ENCODE measurements at places on chromosomes 4 and X.

DNA sequence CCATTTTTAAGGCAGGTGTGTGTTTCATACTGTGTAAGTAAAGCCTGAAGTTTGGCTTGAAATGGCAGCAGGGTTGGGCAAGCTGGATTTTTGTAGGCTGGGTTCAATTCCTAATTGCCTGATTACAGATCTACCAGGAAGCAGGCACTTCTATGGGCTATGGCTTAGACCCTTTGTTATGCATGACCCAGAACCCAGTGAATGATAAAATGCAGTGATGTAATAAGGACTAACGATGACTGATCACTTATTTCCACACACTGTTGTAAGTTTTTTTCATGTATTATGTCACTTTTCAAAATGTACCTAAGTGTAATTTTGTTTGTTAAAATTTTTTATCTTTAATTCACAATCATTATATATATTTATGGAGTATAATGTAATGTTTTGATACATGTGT lies 8.6 kb downstream of the LANCL3 start:
- no peak for DNase-seq

DNA sequence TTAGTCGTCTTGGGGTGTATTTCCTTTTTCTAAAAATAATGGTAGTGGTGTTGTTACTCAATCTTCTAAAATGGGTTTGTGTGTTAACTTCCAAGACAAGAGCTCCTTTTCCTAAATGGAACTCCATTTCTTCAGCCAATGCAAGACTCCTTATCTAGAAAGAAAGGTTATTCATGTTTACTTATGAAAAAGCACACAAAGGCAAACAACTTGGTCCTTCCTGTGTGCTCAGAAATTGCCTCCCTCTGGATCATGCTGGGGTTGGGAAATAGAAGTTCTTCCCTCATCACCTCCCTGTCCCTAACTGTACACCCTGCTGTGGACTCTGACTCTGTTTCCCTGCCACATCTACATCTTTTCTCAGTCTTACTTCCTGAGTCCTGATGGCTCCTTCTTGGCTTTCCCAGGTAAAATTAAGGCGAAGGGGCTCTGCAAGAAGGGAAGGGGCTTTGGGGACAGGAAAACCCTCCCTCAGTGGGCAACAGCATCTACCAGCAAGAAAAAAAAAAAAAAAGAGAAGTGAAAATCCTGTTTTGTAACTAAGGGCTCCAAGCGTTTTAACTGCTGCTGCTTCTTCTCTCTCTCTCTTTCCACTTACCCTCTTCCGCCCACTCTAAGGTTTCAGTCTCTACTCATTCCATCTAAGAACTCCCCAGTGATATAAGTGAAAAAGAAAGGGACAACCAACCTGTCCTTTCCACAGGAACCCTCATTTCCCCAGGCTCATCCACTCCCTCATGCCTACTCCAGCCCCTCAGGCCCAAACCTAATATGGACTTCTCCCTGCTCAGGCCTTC lies 19.8 kb upstream of the TASL start:
- DNase-seq: no peak

- no peak for DNase-seq
Measured at GRCh38 chrX:48747415-48748016, 14.0 kb upstream of the GLOD5 start.

DNA sequence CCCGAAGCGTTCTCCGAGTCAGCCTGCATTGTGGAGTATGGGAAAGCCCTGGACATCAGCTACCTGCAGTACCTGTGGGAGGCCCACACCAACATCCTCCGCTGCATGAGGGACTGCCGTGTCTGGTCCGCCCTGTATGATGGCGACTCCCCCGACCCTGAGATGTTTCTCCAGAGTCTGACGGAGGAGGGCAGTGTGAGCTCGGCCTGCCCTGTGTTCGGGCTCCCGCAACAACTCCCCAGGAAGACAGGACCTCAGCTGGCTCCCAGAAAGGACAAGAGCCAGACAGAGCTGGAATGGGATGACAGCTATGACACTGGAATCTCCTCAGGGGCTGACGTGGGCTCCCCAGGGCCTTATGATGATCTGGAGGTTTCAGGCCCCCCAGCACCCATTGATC lies 111.3 kb downstream of the GATB start:
- no peak for DNase-seq

DNA sequence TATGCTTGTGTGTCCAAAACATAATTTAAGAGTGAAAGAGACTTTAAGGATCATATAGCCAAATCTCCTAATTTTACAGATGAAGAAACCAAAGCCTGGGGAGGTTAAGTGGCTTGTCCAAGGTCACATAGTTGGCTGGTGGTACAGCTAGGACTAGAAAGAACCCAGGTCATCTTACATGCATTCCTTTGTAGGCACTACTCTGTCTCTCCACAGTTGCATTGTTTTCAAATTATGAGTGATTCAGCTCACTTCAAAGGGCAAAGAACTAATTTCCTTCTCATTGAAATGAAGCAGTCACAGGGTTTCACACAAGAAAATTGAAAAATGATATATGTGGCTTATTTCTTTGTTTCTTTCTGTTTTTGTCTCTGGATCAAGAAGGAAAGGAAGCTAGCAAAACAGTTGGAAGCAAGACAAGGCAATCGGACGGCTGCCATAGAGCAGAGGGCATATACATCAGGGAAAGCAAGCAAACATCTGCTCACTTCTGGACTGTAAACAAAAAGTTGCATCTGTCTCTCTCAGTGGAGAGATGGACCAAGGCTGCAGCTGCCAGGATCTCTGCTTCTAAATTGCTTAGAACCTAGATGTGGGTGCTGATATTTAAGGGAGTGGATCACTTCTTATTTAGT lies 107.5 kb upstream of the AMOT start:
- DNase-seq: no peak

GRCh38 chr4:2365054-2365912 lies 53.2 kb downstream of the ZFYVE28 start:
- DNase-seq: no peak

DNA sequence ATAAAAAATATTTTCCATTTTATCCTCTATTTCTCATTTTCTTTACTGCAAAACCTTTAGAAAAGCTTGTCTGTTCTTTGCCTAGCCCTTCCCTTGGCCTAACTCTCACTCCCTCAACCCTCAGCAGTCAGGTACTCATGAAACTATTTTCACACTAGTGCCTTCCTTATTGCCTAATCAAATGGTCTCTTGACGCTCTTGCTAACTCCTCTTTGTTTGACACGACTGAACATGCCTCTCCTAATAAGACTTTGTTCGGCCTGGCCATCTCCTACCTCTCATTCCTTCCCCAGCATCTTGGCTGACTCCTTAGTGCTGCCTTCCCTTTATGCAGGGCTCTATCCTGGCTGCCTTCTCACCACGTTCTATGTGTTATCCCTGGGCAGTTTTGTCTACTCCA lies 11.1 kb upstream of the LRAT start:
- no peak for DNase-seq

GRCh38 chr4:26060286-26060685 lies 146.3 kb downstream of the SMIM20 start:
- no peak for DNase-seq

- no peak for DNase-seq
Measured at GRCh38 chr4:162104459-162105124, 59.2 kb downstream of the FSTL5 start.

- no peak for DNase-seq
Measured at GRCh38 chr4:96016634-96017299, 176.9 kb downstream of the PDHA2 start.

GRCh38 chr4:92629302-92629701 lies 325.5 kb downstream of the GRID2 start:
- DNase-seq: no peak

GRCh38 chr4:62601737-62602136 lies 1401.6 kb downstream of the ADGRL3 start:
- no peak for DNase-seq

DNA sequence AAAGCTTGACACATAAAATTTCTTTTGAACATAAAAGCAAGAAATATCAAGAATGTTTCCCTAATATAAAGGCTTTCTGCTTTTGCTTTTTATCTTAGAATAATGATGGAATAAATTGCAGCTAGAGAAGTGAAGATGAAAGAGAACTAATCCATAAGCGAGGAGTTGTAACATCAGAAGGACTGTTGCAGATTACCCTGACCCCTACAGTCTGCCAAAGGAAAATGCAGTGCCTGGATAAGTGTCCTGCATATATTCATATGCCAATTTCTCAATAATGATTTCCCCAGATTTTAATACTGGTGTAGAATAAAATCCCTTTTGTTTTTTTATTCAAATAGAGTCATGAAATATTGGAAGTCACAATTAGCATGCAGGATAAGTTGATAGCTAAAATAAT lies 115.9 kb downstream of the MAGEC2 start:
- DNase-seq: peak; percentile 21

- no peak for DNase-seq
Measured at GRCh38 chrX:77935886-77936285, 25.4 kb downstream of the ATP7A start.

- no peak for DNase-seq
Measured at GRCh38 chrX:13074297-13075262, 30.2 kb upstream of the FAM9C start.

DNA sequence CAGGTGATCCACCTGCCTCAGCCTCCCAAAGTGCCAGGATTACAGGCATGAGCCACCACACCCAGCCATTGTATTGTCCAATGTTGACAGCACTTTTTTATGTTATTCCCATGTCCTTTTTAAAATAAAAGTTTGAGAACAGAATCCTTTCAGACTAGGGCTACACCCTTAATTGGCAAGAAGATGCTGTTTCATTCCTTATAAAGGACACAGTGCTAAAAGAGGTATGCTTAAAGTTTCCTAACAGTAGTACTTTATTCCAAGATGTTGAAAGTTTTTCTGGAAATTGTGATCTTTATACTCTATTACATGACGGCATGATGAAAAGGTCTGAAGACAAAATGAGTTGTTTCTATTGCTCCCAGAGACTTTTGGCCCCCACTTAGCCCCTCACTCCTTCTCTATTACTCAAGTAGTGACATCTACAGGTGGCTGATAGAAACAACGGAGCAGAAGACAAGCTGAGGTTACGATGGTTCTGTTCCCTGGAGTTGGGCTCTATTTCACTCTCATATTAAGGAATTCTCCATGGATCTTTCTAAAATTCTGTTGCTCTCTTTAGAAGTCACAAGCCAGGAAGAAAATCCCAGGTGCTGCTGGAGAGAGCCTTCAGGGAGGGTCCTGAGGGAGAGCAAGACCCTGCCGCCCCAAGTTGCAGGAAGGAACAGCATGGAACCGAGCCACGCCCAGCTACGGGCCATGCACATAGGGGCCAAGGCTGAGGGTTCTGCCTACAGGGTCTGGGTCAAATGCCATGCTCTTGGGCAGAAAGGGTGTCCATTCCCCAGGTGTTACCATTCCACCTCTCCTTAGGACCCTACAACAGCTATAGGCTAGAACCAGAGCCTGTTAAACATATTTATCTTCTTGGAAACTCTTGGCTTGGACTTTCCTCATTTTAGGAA lies 22.8 kb downstream of the RPL9 start:
- DNase-seq: no peak

GRCh38 chrX:130704053-130705038 lies 198.7 kb downstream of the ENOX2 start:
- no peak for DNase-seq

- no peak for DNase-seq
Measured at GRCh38 chr4:95546221-95546620, 2.6 kb downstream of the UNC5C start.

- DNase-seq: no peak
Measured at GRCh38 chr4:62053974-62054373, 853.8 kb downstream of the ADGRL3 start.

- DNase-seq: no peak
Measured at GRCh38 chr4:159434114-159434870, 331.4 kb downstream of the RAPGEF2 start.

DNA sequence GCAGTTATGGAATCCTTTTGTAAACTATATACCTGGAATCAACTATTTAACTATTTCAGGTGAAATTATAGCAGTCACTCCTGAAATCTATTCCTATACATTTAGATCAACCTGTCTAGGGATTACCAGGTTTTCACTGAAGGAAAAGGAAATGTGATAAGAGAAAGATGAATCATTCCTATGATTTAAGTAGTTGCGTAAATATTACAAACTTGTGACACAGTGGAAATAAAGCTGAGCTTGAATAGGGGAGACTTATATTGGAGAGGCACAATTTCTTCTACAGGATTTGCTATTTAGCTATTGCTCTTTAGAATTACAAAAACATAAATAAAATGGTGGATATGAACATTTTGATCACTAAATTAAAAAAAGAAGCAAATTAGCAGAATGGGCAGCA lies 284.1 kb upstream of the EPHA5 start:
- no peak for DNase-seq

- DNase-seq: no peak
Measured at GRCh38 chr4:53459548-53459947, 82.1 kb downstream of the FIP1L1 start.

DNA sequence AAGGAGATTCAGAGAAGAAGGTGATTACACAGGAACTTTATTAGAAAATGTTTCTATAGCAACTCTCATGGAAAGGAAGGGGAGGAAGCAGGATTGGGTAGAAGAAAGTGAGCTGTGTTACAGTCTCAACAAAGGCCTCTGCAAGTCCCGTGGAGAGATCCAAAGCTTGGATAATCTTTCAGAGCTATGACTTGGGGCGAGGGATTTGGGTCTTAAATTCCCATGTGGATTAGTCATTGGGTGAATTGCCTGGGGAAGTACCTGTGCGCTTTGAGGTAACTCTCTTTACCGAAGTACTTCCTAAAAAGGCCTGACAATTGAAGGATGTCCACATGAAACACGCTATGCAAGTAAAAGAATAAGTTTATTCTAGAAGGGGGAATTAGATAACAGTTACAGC lies 133.8 kb upstream of the ANKRD50 start:
- DNase-seq: no peak

- no peak for DNase-seq
Measured at GRCh38 chrX:70470850-70471289, 26.2 kb downstream of the DLG3 start.

- no peak for DNase-seq
Measured at GRCh38 chrX:71239781-71240180, 14.2 kb downstream of the ZMYM3 start.

- DNase-seq: peak; percentile 39
Measured at GRCh38 chr4:182141061-182141460, 102.1 kb upstream of the TENM3 start.

DNA sequence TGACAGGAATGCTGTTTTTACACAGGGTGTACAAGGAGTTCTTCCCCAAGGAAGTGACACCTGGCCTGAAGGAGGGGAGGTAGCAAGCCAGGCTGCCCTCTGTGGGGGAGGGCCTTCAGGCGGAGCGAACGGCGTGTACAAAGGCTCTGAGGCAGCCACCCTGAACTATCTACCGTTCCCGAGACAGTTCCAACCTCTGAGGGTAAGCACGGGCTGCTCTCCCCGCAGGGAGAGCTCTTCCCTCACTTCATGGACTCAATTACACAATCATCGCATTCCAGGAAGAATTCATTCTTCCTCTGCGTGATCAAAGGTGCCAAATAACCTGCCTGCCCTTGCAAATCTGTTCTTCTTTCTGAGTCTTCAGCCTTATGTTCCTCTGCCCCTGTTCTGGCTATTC lies 4.8 kb downstream of the ELK1 start:
- no peak for DNase-seq

GRCh38 chr4:567457-568350 lies 8.4 kb downstream of the TMEM271 start:
- no peak for DNase-seq

GRCh38 chr4:48369248-48369647 lies 27.9 kb downstream of the SLAIN2 start:
- no peak for DNase-seq

GRCh38 chrX:40039887-40040286 lies 57.9 kb downstream of the BCOR start:
- DNase-seq: no peak

All from femur (tissue), 1 donor.